ENCODE measurements at places on chromosomes 2 and 18.

- DNase-seq: no peak
Observed at GRCh38 chr2:195425328-195425727, 231.7 kb upstream of the SLC39A10 start.

DNA sequence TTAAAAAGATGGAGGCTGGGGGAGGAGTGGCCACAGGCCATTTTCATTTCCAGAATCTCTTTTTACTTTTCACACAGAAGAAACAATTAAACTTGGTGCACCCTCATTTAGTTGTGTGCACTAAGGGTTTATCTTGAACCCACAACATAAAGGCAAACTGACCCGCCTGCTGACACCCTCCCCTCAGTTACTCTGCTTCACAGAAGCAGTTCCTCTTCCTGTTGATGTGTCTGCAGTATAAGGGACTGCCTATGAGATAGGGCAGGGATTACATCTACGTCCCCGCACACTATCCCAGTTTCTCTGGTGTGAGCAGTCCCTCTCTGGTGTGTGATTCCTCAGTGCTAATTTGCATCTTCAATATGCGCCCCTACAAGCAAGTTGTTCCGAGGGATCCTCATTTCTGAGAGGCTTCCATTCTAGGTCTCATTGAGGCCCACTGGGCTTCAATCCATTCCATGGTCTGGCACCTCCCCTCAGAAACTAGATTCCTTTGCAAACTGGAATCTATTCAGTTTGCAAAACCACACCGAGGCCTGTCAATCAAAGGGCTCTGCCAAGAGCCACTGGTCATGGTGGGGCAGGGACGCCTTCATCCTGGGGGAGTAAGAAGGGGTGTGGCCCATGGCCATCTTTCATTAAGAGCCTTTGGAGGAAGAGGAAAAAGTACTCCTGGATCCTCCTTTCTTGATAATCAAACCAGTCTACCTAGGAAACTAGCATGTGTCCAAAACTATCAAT lies 12.3 kb downstream of the CREG2 start:
- no peak for DNase-seq

DNA sequence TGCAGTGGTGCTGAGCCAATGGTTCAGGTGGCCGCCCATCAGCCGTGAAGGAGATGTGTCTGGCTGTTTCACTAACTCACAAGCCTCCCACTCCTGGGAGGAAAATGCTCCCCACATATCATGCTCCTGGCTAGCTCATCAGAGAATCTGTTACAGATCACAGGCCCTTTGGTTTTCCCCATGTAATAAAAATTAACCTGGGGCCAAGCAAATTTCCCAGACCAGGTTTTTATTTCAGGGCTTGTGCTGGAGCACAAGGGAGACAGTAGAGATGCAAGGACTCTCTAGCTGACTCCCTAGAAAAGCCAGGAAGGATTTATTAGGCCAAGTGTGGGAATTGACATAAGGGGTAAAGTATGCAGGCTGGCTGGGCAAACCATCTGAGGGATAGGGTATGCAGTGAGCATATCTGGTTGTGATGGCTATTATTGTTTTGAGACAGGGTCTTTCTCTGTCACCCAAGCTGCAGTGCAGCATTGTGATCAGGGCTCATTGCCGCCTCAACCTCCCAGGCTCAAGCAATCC lies 40.6 kb upstream of the CCBE1 start:
- no peak for DNase-seq

DNA sequence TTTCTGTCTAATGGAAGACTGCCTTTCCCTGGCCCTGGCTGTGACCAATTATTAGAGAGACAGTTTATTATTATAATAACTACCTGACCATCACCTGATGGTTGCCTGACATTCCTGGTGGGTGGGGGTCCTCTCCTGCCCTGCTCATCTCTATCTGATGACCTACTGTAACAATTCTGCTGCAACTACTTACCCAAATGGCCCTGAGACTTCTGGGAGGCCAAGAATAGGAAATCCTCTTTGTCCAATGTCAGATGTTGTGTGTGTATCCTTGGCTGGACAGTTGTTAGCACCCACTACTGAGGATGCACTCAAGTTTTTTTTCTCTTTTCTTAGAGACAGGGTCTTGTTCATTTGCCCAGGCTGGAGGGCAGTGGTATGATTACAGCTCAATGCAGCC lies 110.3 kb downstream of the DDX1 start:
- no peak for DNase-seq

GRCh38 chr2:233410196-233410760 lies 56.0 kb downstream of the DGKD start:
- DNase-seq: peak; percentile 37

GRCh38 chr2:55961318-55961911 lies 37.8 kb upstream of the EFEMP1 start:
- peak; percentile 61 for DNase-seq

- DNase-seq: no peak
Observed at GRCh38 chr2:50556934-50557575, 474.9 kb downstream of the NRXN1 start.

GRCh38 chr2:165911981-165912380 lies 41.6 kb downstream of the TTC21B start:
- DNase-seq: no peak
